ENCODE measurements at places on chromosomes 11 and 22. TPM values are rescaled to one million over a fixed set of nuclear protein-coding genes. Genes with fewer than 3 reads are reported as not detected.

LDHAL6A gene
- not detected for total RNA-seq

CASP5 gene
- not detected for total RNA-seq

TLCD5 gene
- total RNA-seq, result 15.8 TPM

ELFN2 gene
- 0.59 TPM for total RNA-seq

SCGB2A2 gene
- not detected for total RNA-seq

GRAP2 gene
- not detected for total RNA-seq

TBX10 gene
- not detected for total RNA-seq

IRAG1 gene
- total RNA-seq, result 8.6 TPM

PANX2 gene
- total RNA-seq, result 1.5 TPM

MUC2 gene
- total RNA-seq, result not detected

LPXN gene
- 10.1 TPM for total RNA-seq

RFPL1 gene
- not detected for total RNA-seq

SEZ6L gene
- total RNA-seq, result not detected

CHST1 gene
- total RNA-seq, result 0.59 TPM

OR10A4 gene
- not detected for total RNA-seq

TRPC6 gene
- not detected for total RNA-seq

IL17REL gene
- total RNA-seq, result 0.09 TPM

PATE2 gene
- not detected for total RNA-seq

NXPE1 gene
- total RNA-seq, result not detected

OLFML1 gene
- not detected for total RNA-seq

TNNI2 gene
- not detected for total RNA-seq

PVALB gene
- total RNA-seq, result not detected

CCDC81 gene
- total RNA-seq, result 7.7 TPM

NUP98 gene
- total RNA-seq, result 76.6 TPM

RCN1 gene
- 687 TPM for total RNA-seq

RTN4R gene
- 0.97 TPM for total RNA-seq

SMIM38 gene
- total RNA-seq, result 1.0 TPM

TYR gene
- total RNA-seq, result not detected

SMTNL1 gene
- total RNA-seq, result not detected

OR52E8 gene
- total RNA-seq, result not detected

LDLRAD3 gene
- 3.3 TPM for total RNA-seq

C11orf21 gene
- total RNA-seq, result not detected

CHEK1 gene
- total RNA-seq, result 32.5 TPM

PYGM gene
- total RNA-seq, result 0.60 TPM

LMO1 gene
- total RNA-seq, result not detected

RFPL3 gene
- total RNA-seq, result not detected

SLC22A12 gene
- total RNA-seq, result not detected

APOA4 gene
- not detected for total RNA-seq

PIWIL4 gene
- 2.5 TPM for total RNA-seq

PATE4 gene
- not detected for total RNA-seq

TEX12 gene
- total RNA-seq, result 0.30 TPM

MRGPRX3 gene
- total RNA-seq, result not detected

FAM227A gene
- total RNA-seq, result 4.0 TPM

SLC37A4 gene
- 13.7 TPM for total RNA-seq

FAM83F gene
- not detected for total RNA-seq

CELSR1 gene
- 7.3 TPM for total RNA-seq

ANGPTL5 gene
- total RNA-seq, result not detected

DRICH1 gene
- not detected for total RNA-seq

MOGAT2 gene
- total RNA-seq, result not detected

CCDC73 gene
- total RNA-seq, result not detected

RBM4B gene
- 26.4 TPM for total RNA-seq

OR10AG1 gene
- not detected for total RNA-seq

DLG2 gene
- 2.1 TPM for total RNA-seq

OR5M11 gene
- not detected for total RNA-seq

KDM4E gene
- total RNA-seq, result not detected
